ENCODE measurements at places on chromosomes 12 and 14. TPM values are rescaled to one million over a fixed set of nuclear protein-coding genes. Genes with fewer than 3 reads are reported as not detected.

MGP gene
- total RNA-seq: not detected

BIN2 gene
- total RNA-seq: 33.8 TPM

MMP19 gene
- total RNA-seq: not detected

DNA sequence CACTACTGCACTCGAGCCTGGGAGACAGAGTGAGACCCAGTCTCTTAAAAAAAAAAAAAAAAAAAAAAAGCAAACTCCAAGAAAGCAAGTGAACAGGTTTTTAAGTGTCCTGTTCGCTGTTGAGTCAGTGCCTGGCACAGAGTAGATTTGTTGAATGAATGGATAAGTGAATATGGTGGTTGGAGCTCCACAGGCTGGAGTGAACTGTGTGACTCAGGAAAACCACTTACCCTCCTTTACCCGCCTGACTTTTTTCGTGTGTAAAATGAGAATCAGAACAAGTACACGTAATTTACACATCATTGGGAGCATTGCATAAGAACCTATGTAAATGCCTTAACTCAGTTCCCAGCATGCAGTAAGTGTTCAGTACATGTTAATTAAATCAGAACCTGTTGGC lies 24.0 kb upstream of the ESRRB start:
- no peaks in the 10 kb centered on the region for H3K36me3 ChIP-seq
- no peak overlapping the region for H3K4me3 ChIP-seq
- no peak for DNase-seq

KITLG gene
- total RNA-seq: 0.15 TPM

Data from activated naive CD4-positive, alpha-beta T cell treated with anti-CD3 and anti-CD28 coated beads for 36 hours (primary cell).